ENCODE measurements at places on chromosomes 2 and 18.

- DNase-seq = no peak
Measured at GRCh38 chr18:789397-789796, 22.6 kb downstream of the YES1 start.

- DNase-seq = no peak
Measured at GRCh38 chr2:122651236-122651635, 895.8 kb downstream of the TSN start.

DNA sequence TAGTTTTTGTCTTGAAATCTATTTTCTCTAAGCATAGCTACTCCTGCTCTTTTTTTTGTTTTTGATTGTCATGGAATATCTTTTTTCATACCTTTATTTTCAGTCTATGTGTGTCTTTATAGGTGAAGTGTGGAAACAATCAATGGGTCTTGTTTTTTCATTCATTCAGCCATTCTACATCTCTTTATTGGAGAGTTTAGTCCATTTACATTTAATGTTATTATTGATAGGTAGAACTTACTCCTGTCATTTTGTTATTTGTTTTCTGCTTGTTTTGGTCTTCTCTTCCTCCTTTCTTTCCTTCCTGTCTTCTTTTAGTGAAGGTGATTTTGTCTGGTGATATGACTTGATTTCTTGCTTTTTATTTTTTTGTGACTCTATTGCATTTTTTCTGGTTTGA is 17.8 kb downstream of the IL1RL2 start:
- DNase-seq = no peak

DNA sequence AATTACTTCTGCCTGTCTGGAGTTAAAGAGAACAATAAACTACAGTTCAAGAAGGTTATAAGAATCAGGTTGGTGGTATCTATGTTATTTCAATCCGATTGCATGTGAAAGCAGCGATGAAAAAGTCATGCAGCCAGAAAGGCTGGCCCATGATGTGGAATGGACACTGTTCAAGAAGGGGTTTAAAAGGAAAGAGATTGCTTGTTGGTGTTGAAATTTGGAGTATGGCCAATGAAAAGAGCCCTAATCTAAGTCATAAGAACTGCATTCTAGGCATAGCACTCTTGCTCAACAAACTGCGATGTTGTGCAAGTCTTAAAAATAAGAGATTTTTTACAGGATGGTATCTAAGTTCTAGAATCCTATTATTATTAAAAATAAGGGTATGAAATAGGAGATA is 61.3 kb downstream of the EFEMP1 start:
- DNase-seq = no peak

DNA sequence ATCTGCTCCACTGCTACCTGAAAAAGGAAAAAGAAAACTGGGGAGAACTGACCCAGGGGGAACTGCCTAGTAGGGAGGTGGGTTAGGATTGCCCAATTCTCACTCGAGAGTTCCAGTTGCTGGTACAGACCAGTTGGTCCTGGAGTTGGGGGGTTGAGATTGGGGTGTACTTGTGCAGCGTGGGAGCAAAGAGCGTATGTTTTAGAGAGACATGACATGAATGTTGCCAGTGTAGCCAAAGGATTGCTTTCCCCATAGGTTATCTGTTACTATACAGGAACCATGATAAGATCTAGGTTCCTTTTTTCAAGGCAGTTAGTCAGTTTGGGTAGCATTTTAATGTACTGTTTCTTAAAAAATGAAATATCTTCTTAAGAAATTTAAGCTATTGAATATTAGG is 68.6 kb downstream of the APLF start:
- no peak for DNase-seq

- DNase-seq = no peak
Measured at GRCh38 chr2:134465228-134466105, 211.6 kb downstream of the MGAT5 start.

DNA sequence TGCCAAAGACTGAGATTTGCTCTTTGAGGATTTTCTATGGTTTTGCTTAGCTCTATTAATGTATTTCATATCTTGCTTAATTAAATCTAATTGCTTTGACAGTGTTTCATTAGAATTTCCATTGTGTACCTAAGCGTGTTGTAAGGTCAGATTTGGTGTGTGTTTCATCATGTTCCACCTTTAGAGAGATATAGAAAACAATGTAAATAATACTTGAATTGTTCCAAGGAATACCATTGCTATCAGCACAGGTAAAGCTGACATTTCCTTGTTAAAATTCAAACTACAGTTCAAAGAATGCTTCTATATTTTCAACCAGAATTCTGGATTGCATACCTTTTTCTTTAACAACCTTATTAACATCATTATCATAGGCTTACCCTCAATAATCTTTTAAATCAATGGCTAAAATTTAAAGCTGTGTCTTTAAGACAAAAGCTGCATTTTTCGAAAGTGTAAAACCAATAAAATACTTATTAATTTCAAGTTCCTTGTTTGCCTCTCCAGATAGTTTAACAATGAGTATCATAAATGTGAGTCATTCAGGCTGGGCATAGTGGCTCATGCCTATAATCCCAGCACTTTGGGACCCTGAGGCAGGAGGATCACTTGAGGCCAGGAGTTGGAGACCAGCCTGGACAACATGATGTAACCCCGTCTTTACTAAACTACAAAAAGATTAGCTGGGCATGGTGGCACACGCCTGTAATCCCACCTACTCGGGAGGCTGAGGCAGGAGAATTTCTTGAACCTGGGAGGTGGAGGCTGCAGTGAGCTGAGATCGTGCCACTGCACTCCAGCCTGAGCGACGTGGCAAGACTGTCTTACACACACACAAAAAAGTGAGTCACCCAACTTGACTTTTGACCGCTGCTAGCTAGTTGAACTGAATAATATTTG is 188.0 kb upstream of the PKDCC start:
- no peak for DNase-seq

GRCh38 chr2:46010925-46011490 is 286.2 kb upstream of the EPAS1 start:
- DNase-seq = no peak

GRCh38 chr18:52722904-52723303 is 382.9 kb downstream of the DCC start:
- DNase-seq = no peak

- no peak for DNase-seq
Measured at GRCh38 chr2:1660656-1661640, 83.4 kb downstream of the PXDN start.

DNA sequence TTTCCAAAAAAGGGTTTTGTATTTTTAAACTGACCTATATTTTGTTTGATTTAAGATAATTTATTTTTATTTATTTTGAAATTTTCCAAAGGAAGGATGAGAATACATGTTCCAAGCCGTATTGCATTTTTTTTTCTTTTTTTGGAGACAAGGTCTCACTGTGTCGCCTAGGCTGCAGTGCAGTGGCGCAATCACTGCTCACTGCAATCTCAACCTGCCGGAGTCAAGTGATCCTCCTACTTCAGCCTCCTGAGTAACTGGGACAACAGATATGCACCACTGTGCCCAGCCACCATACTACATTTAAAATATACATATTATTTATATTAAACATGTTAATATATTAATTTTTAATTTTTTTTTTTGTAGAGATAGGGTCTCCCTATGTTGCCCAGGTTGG is 15.0 kb downstream of the GEN1 start:
- DNase-seq = no peak

- DNase-seq = no peak
Measured at GRCh38 chr2:229265727-229266126, 5.4 kb downstream of the PID1 start.

- no peak for DNase-seq
Measured at GRCh38 chr2:20143263-20143662, 81.7 kb downstream of the SDC1 start.

DNA sequence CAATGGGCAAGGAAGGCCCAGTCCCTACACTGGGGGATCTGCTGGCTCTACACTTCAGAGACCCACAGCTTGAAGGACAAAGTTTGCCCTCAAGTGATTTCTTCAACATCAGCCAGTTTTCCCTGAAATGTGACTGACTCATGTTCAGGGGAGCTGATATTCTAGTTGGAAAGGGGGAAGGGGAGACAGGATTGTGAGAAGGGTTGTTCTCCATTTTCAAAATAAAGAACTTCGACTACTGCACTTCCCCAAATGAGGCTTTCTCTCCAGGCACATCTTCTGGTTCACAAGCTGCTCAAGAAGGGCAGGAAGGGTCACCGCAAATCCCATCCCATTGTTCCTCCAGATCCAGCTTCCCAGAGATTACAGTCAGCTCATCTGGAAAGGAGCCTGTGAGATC is 117.6 kb downstream of the BCL2L11 start:
- no peak for DNase-seq

- no peak for DNase-seq
Measured at GRCh38 chr18:10481831-10482230, 27.4 kb downstream of the APCDD1 start.

- no peak for DNase-seq
Measured at GRCh38 chr18:67995769-67996168, 479.2 kb upstream of the DSEL start.

Measured in cerebellar nuclear complex (tissue), 1 donor.